H54 (cell line): ENCODE measurements at places on chromosomes 1 and 21.

- DNase-seq = no peak
Observed at GRCh38 chr1:167532964-167533824, 14.9 kb upstream of the CD247 start.

- no peak for DNase-seq
Observed at GRCh38 chr1:53470155-53470554, 11.0 kb downstream of the DMRTB1 start.

GRCh38 chr21:34227386-34227852 lies 136.4 kb upstream of the KCNE2 start:
- no peak for DNase-seq

GRCh38 chr1:85240174-85240601 lies 19.3 kb downstream of the C1orf52 start:
- no peak for DNase-seq

GRCh38 chr1:201473296-201473695 lies 4.3 kb upstream of the PHLDA3 start:
- DNase-seq = no peak

DNA sequence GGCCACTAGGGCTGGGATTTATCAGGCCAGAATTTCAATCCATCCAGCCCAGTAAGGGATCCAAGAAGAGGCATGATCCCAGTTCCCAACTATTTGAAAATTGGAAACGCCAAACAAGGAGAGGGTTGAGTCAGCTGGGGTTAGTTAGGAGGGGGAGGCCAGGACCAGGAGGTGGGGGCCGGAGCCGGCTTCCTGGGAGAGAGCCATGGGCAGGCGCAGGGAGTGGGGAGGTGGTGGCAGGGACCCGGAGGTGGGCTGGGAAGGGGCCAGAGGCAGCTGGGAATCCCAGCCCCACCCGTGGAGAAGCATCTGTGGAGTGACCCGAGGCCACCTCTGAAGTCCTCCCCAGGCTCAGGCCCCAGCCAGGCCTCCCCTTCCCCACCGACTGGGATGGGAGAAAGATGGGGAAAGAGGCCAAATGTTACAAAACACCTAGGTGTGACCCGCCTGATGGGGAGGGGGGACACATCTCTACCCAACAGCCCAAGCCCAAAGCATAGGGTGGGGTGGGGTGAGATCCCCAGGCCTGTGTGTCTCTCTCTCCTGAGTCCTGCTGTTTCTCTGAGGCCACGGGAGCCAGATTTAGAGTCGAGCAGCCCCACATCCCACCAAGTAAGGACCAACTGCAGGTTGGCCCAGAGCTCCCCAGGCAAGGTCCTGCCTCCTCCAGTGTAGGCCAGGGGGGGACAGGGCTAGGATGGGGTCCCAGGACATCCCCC lies 10.1 kb downstream of the HSPG2 start:
- no peak for DNase-seq

- no peak for DNase-seq
Observed at GRCh38 chr1:115746021-115746690, 22.4 kb downstream of the CASQ2 start.

DNA sequence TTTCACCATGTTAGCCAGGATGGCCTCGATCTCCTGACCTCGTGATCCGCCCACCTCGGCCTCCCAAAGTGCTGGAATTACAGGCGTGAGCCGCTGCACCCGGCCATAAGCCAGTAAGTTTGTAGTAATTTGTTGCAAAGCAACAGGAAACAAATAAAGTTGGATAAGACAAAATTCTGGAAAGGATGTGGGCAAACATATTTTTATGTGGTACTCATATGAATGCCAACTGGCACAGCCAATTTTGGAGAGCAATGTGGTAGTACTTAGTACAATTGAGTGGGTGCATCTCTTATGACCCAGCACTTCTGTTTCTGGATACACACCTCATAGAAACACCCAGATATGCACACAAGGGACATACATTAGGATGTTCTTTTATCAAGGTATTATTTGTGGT lies 8.4 kb upstream of the IL12RB2 start:
- DNase-seq = no peak

GRCh38 chr1:218536296-218536986 lies 191.3 kb downstream of the TGFB2 start:
- DNase-seq = no peak

GRCh38 chr1:224651188-224651587 lies 35.1 kb downstream of the CNIH3 start:
- DNase-seq = no peak

- no peak for DNase-seq
Observed at GRCh38 chr1:193068013-193068412, 8.6 kb downstream of the RO60 start.

GRCh38 chr1:234601301-234602017 lies 8.5 kb downstream of the IRF2BP2 start:
- DNase-seq = no peak

DNA sequence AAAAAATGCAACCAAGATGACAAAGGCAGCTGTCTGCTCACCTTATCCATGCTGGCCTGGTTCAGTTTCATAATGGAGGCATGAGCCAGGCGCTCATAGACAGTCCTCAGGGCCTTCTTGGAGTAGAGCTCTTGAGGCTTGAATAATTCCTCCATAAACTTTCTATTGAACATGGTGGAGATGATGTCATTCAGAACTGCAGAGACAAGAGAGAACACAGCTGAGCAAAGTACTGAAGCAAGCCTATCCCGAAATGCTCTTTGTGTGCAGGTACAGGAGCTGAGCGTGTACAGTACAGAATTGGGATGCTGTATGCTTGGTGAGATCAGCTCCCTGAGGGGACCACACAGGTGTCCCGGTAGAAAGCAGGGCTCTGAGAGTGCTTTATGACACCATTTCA lies 11.5 kb downstream of the OSCP1 start:
- no peak for DNase-seq

DNA sequence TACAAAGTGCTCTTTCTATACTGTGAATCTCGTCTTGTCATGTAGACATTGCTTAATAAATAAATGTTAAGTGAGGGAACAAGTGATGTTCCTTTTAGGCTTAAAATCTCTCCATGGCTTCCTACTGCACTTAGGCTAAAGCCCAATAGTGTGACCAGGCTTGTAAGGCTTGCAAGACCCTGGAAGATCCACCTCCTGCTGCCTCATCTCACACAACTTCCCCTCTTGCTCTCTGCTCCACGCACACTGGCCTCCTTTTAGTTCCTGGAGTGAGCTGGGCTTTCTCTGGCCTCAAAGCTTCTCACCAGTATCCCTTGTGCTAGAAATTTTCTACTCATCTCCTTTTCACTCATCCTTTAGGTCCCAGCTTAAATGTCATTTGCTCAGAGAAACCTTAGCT lies 41.5 kb upstream of the DIPK1A start:
- no peak for DNase-seq

GRCh38 chr1:18929686-18930085 lies 26.8 kb downstream of the IFFO2 start:
- no peak for DNase-seq

DNA sequence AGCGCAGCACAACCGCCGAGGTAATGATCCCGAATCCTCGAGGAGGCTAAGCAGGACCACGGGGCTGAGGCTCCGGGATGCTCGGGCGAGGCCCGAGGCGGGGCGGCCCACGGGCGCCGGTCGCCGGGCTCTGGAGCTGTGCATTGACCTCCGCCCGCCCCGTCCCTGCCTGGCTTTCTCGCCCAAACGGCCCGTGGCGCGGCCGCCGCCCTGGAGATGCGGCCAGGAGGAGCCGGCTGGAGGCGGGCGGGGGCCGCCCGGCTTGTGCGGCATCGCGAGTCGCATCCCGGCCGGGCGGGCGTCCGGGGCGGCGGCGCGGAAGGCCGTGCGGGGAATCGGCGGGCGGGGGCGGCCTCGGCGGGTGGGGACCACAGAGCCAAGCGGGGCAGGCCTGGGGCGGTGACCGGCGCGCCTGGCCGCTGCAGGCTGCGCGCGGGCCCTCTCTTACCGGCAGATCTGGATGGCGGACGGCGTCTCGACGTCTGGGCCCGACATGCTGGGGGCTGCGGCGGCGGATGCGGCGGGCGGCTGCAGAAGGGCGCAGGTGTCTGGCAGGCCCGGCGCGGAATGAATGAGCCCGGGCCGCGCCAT lies 663 bp downstream of the ACOT7 start:
- DNase-seq = no peak

DNA sequence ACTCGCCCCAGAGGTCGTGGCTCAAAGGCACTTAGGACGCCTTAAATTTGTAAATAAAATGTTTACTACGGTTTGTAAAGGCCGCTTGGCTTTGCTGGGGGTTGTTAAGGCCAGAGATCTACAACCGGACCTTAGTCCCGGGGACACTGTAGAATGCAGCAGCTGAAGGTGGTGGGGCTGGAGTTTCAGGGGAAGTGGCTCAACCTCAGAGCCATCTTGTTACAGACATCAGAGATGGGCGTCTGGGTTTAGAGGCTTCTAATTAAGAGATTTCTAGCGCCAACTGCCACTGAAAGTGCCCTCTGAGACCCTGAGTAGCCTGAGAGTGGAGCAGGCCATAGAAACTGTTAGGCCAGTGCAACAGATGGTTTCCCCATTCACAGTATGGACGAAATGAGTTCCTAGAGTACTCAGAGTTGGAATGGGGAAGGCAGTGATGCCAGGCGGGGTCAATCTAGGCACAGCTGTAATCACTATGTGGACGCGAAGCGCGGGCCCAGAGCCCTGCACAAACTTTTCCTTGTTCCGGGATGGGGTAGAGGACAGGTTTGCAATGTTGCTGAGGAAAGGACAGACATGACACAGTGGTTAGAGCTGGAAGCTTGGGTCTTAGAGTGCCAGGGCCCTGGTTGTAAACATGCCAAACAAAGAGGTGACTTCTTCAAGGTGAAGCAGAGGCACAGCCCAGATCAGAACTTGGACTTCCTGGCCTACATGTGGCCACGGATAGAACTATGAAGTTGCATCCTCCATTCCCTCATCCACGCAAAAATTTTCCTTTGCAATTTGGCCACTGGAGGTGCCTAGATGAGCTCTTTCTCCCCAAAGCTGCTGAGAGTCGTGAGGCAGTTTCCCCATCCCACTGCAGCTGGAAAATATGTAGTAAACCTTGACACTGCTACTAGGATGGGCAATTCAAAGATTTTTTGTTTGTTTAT lies 6.0 kb downstream of the HLX start:
- DNase-seq = no peak

DNA sequence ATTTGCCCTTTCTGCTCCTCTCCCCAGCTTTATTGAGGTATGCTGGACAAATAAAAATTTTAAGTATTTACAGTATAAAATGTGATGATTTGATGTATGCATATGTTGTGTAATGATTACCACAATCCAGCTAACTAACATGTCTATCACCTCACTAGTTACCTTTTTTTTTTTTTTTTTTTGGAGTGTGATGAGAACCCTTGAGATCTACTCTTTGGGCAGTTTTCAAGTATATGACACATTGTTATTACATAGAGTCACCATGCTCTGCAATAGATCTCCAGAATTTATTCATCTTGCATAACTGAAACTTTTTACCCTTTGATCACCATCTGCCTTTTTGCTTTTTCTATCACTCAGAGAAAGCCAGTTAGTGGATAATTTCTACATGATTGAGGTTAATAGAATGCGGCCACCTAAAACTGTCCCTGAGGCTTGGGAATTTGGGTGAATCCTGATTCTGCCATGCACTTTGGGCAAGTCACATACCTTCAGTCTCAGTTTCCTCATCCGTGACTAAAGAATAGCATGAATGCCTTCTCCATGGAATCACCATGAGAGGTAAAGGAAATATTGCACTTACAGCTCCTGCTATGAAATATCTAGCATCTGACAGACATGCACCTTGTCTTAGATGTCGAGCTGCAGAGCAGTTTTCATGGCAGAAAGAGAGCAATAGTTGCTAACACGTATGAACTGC lies 295.2 kb downstream of the DISC1 start:
- no peak for DNase-seq

GRCh38 chr1:226719596-226720387 lies 19.3 kb downstream of the ITPKB start:
- no peak for DNase-seq

GRCh38 chr1:183630748-183631147 lies 4.8 kb downstream of the ARPC5 start:
- DNase-seq = no peak

- DNase-seq = no peak
Observed at GRCh38 chr1:155305881-155306391, 2.7 kb upstream of the FDPS start.

DNA sequence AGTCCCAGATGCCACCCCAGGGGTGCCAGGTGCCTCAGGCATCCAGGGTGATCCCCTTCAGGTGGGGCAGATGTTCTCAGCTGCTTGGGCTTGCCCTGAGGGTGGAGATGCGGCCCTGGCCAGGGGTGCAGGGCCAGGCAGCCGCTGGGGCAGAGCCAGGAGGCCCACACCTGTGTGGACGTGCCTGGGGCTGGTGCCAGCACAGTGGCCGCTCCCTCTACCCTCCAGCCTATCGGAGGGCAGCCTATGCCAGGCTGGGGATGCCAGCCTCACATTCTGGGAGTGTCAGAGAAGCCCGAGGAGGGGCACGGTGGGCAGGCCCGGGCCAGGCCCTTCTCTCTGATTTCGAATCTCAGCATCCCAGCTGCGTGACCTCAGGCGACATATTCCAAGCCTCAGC lies 96.5 kb upstream of the WNT4 start:
- DNase-seq = no peak

DNA sequence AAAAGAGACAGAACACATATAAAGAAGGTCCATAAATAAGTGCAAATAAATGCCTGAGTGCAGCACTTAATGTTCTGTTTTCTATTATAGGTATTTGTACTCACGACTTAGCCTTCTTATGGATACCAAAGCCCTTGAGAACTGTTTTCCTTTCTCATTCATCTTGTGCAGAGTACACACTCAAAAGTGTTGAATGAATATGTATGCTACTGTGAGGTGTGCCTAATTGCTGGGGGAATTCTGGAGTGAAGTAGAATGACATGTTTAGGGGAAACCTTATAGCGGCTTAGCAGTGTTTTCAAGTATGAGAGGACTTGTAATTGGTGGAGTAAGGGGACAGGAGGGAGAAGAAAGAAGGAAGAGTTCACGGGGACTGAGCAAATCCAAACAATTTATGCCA lies 157.6 kb downstream of the CACNA1E start:
- no peak for DNase-seq

GRCh38 chr1:200628223-200628881 lies 7.8 kb upstream of the KIF14 start:
- DNase-seq = no peak

GRCh38 chr1:169802888-169803287 lies 8.2 kb upstream of the METTL18 start:
- no peak for DNase-seq

DNA sequence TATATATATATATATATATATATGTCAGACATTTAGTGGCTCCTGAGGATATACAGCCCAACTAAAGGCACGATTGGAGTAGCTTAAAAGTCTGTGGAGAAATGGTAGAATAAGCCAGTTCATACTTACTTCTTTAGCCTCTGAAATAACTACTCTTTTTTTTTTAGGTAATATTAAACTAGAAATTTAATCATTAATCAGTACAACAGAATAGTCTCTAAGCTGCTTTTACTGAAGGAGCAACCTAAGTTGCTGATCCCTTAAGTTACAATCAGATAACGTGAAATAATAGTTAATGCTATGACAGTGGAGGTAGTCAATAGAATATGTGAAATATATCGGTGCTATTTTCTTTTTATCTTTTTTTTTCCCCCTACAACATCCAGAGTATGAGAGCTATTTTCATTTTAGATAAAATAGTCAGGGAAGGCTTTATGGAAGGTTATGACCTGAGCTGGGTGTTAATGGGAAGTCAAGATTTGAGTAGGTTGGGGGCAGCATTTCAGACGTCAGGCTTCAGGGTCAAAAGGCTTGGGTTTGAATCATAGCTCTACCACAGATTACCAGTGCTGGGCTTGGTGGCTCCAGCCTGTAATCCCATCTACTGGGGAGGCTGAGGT lies 15.6 kb downstream of the ZMPSTE24 start:
- no peak for DNase-seq
